ENCODE measurements at places on chromosomes 7 and 10.

- DNase-seq, result no peak
Observed at GRCh38 chr7:6508539-6508938, 42.7 kb downstream of the GRID2IP start.

DNA sequence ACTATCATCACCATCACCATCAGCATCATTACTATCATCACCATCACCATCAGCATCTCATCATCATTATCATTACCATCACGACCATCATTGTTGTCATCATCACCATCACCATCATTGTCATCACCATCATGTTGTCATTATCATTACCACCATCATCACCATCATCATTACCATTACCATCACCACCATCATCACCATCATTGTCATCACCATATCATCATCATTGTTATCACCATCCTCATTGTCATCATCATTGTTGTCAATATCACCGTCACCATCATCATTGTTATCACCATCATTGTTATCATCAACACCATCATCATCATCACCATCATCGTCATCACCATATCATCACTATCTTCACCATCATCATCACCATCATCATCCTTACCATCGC is 124.3 kb downstream of the PTPRN2 start:
- no peak for DNase-seq

DNA sequence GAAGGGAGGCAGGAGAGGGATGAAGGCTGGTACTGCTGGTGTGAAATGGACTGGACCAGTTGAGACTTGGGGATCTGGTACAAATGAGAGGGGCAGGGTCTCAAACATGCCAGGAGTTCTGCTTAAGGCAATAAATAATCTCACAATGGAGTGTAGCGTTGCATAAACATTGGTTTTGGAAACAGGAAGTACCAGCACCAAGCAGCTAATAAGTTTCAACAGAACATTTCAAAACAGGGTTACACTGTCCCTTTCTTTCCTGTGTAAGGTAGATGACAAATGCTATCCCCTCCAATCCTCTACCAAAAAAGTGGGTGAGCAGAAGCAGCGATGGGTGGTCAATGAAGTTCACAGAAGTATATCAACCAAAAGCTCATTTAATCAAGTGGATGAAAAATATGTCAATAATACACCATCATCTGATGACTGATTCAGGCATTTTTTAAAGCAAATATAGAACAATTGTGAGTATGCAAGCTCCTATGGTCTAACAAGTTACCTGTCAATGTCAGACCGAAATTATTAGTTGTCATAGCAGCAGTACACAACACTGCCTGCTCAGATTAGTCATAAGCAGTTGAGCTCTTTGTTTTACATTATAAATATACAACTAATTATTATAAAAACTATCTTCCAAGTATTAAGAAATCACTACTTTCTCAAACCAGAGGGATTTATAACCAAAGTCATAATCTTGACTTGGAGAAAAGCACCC is 220.0 kb downstream of the FAM107B start:
- DNase-seq, result no peak

DNA sequence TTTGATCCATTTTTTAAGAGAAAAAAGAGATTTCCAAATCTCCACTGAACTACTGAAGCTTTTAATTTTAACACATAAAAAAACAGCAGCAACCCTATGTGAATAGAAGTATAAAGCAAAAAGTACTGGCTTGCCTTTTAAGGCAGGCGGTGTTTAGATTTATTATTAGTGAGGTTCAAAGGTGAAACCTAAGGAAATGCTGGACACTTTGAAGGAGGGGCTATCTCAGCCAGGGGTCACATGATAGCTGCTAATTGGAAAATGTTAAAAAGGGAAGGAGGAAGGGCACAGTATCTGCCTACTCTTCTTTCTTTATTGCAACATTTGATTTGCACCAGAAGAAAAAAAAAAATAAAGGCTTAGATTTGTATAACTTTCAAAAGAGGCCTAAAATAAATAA is 183.8 kb downstream of the SKAP2 start:
- DNase-seq, result no peak

DNA sequence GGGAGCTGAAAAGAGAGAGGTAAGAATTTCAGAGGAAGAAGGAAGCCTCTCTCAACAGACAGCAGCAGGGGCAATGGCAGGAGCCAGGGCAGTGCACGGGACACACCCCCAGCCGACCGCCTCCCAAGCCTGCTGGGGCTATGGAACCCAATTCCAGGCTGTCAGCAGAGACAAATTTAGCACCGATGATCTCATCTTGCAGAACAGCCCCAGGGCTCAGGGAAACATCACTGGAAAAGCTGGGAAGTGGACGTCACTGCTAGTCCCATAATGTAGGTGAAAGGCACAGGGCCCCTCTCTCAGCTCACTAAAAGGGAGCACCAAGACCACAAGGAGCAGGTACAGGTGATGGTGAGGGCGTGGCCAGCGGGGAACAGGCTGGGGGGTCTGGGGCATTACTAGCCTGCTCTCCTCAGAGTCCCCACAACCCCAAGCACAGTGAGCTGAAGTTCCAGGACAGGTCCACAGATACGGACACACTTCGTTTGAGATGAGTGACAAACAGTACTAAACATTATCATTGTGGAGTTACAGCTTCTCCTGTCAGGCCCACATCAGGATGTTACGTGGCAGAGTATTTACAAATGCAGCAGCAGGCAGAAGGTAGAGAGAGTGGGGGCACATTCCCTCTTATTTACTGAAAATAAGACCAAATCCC is 103.7 kb downstream of the PLXNA4 start:
- DNase-seq, result no peak

DNA sequence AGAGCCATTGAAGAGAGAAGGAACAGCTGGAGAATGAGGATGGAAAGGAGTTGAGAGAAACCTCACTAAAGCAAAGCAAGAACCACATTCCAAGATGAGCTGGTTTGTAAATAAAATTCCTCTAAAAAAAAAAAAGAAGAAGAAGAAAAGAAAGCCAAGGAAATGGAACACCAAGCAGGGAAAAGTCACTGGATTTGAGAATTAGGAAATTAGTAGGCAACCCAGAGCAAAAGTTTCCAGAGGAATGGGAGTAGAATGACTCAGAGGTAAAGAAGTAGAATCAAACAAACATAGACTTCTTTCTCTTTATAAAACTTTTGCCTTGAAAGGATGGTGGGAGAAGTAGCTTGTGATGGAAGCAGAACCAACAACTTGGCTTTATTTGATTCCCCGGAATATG is 3.9 kb downstream of the CH25H start:
- DNase-seq, result no peak

DNA sequence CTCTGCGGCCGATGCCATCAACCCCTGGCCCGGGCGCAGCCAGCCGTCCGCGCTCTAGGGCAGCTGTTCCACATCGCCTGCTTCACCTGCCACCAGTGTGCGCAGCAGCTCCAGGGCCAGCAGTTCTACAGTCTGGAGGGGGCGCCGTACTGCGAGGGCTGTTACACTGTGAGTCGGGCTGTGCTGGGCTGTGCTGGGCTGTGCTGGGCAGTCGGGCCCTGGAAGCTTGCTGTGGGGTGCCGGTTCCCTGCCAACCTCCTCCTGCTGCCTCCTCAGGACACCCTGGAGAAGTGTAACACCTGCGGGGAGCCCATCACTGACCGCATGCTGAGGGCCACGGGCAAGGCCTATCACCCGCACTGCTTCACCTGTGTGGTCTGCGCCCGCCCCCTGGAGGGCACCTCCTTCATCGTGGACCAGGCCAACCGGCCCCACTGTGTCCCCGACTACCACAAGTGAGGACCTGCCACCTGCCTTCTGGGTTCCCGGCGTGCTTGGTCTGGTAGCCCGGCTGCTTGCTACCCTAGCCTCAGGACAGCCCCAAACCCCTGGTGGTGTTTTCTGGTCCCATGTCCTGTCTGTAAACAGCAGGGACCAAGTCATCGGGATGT is 7.5 kb downstream of the ZYX start:
- DNase-seq, result no peak
